ENCODE measurements at places on chromosomes 13 and 19. TPM values are rescaled to one million over a fixed set of nuclear protein-coding genes. Genes with fewer than 3 reads are reported as not detected.

ZNF578 gene
- 7.0 TPM for total RNA-seq

VAV1 gene
- total RNA-seq, result not detected

GAMT gene
- total RNA-seq, result 61.5 TPM

NOVA2 gene
- total RNA-seq, result not detected

IQCN gene
- 1.8 TPM for total RNA-seq

CARD8 gene
- 20.4 TPM for total RNA-seq

ZNF682 gene
- 3.0 TPM for total RNA-seq

All from smooth muscle cell of trachea (primary cell).